ENCODE measurements at places on chromosomes 11 and 22.

GRCh38 chr11:116577273-116577672 lies 195.5 kb downstream of the BUD13 start:
- DNase-seq = no peak

DNA sequence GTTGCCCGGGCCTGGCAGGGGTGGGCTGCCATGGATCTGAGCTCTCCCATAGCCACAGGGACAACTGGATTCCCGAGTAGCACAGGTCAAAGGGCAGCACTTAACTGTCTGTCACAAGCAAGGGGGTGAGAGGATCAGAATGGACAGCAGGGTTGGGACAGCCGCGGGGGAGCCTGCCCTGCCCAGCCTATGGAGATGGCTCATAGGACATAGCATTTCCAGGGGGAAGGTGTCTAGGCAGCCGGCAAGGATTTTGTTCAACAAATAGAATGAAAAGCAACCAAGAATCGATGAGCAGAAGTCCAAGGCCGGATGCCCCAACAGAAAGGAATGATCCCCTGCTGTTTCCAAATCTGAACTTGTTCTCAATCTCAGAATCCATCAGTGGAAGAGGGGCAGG lies 92.9 kb downstream of the RPS6KA4 start:
- no peak for DNase-seq

GRCh38 chr11:2808850-2809846 lies 76.4 kb downstream of the CDKN1C start:
- no peak for DNase-seq

- DNase-seq = no peak
These were observed 1.3 kb downstream of the EHBP1L1 start for GRCh38 chr11:65576867-65577755.

DNA sequence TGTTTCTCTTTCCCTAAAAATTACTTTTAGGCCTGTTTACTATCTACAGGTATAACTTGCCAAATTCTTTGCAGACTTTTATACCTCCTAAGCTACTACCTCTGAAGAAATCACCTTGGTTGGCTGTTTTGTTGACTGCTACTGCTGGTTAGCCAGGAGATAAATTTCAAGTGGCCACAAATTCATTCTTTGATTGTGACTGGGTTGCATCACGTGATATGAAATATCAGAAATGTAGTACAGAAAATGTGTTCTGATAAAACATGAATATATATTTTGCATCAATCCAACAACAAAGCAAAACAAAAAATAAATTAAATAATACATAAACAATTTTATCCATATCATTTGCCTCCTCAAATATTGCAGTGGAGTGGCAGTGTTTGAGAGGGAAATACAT lies 291.1 kb downstream of the CNTN5 start:
- DNase-seq = no peak

DNA sequence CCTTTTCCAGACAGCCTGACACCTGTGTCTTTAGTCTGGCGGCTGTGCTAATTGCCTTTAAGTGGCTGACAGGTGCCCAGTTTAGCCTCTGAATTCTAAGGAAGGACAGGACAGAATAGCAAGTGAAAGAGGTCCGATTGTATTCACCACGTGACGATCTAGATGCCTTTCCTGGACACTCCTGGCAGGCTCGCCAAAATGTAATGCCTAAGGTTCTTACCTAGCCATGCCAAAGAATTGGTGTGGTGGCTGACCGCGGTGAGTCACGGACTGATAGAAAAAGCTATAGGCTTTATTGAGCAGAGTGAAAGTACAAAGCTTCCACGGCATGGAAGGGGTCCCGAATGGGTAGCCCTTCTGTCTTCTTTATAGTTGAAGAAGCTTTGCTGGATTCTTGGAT lies 26.7 kb downstream of the ANKRD42 start:
- DNase-seq = no peak

GRCh38 chr11:4662876-4663275 lies 19.1 kb downstream of the OR51E1 start:
- DNase-seq = no peak

DNA sequence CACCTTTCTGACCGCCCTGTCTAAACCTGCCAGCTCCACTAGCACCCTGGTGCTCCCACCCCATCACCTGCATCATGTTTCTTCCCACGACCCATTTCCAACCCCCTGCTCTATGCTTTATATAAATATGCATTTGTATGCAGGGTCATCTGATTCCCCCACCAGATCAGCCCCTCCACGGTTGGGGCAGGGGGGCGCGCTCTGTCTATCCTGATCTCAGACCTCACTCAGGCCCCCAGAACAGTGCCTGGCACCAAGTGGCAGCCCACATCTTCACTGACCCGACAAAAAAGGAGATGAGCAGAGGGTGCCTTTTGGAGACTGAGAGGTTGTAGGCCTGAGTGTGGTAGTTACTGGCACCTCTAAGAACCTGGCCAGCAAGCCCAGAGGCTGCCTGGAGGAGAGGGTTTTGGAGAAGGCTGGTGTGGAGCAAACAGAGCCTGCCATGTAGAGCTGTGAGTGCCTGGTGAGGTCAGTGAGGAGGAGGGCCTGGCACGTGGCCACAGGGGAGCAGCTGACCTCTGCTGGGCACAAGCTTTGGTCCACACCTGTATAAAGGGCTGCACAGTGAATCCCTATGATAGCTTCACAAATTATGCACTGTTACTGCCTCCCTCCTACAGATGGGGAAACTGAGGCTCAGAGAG lies 86.3 kb upstream of the RTL6 start:
- DNase-seq = no peak

DNA sequence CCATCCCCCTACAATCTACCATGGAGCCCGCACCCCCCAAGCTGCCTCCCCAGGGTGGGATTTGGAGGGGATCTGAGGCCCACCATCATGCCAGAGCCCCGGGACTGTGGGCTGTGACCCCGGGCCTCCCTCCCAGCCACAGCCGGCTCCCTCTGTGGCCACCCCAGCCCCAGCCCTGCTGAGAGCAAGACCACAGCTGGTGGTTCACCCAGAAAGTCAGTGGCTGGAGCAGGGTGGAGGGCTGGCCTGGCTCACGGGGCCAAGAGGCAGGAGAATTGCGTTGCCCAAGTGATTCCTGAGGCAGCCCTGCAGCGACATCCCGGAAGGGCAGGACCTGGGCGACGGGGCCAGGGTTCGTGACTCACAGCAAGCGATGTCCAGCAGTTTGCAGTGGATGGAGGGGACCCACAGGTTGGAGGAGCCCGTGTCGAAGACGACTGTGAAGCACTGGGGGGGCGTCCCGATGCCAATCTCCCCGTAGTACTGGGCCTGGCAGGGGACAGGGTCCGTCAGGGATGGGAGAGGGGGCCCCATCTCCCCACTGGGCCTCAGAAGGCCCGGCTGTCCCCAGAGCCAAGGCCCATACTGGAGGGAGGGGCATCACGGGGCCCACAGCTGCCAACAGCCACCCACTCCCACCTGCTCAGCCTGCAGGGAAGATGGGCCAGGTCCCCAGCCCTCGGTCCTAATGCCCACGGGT lies 4.4 kb downstream of the CTSD start:
- DNase-seq = no peak

GRCh38 chr11:7573558-7574296 lies 59.9 kb downstream of the PPFIBP2 start:
- no peak for DNase-seq

DNA sequence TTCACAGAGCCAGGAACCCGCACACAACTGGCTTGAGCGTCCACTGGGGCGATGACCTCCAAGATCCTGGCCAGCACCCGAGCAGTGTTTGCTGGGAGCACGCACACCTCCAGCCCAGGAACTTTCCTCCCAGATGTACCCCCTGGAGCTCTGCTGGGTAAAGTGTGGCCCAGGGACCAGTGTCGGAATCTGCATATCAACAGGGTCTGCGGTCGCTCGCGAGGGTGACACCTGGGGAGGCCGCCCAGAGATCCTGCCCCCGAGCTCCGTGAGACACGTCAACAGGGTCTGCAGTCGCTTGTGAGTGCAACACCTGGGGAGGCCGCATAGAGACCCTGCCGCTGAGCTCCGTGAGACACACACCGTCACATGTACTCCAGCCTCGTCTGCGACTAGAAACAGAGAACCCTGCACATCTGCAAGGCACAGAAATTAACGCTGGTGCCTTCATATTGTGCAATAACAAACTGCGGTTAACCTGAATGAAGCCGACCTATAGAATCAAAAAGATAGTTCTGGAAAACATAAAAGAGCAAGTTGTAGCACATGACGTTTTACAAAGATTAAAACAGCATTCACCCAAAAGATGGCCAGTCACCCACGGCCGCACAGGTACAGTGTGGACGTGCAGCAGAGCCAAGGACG lies 172.4 kb downstream of the BRD1 start:
- DNase-seq = no peak

DNA sequence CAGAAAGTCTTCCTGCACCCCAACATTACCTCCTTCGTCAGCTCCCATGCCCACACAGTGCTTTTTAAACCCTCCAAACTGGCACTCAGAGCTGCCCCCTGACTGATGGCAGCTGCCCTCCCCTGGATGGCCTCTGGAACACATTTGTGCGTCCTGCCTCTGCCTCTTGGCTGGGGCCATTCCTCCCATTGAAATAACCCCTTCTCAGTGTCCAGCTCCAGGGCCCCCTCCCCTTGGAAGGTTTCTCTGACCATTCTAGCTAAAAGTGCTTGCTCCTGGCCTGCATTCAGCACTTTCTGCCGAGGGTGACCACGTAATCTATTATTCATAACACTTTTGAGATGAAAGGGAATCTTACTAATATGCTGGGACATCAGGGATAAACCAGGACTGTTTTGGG lies 130.0 kb downstream of the PARVA start:
- DNase-seq = no peak

DNA sequence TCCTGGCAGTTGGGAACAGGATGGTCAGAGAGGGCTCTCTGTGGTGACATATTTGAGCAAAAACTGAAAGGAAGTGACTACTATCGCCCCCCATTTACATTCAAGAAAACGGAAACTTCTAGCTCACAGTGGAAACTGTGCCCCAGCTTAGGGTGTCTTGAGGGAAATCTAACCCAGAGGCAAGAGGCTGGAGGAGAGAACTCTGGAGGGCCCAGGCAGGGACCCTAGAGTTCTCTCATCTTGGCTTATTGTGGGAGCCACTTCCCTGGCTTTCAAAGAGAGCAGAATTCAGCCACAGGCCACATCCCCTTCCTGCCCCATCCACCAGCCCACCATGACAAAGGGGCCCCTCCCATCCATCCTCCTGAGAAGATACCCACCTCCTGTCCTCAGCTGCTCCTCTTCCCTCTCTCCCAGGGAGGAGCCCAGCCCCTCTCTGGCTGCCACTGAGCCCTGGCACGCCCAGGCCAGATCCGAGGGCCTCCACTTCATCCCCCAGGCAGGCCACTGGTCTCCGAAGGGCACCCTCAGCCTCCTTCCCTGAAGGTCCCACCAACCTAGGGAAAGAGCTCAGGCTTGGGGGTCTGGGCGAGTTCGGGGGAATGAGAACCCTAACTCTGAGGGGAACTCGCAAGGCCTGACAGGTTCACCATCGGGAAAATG lies 1.6 kb upstream of the TMPRSS13 start:
- DNase-seq = no peak

DNA sequence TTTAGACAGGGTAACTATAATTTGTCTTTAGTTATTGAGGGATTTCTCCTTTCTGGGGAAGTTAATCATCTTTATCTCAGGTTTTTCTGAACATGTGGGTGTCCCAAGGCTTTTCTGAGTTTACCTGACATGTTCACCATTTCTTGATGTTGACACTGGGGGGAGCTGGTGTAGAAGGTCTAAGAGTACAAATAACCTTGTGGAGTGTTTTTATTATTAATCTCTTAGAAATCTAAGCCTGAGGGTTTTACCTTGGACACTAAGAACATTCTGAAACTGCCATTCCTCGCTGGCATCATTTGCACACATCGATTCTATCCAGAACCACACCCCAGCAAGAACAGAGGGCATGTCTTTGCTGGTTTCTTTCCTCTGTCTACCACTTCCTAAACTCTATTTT lies 15.6 kb upstream of the C11orf91 start:
- no peak for DNase-seq

DNA sequence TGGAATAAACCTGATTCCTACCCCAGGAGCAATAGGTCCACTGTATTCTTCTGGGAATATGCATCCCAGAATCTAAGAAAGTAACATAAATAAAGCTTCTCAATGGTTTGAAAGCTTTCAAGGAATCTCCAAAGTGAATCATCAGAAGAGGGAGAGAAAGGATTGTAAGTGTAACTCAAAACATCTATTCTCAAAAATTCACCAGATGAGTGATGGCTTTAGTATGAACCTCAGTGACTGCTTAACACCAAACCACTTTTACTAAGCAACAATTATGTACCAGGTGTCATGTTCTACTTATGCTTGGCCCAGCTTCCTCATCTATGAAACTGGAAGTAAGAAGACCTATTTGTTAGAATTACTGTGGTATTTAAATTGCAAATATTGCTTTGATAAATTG lies 7.4 kb downstream of the RAB38 start:
- no peak for DNase-seq

GRCh38 chr11:123301696-123302400 lies 106.8 kb upstream of the CLMP start:
- DNase-seq = peak; percentile 91

GRCh38 chr11:121248496-121248895 lies 44.1 kb upstream of the SC5D start:
- no peak for DNase-seq

DNA sequence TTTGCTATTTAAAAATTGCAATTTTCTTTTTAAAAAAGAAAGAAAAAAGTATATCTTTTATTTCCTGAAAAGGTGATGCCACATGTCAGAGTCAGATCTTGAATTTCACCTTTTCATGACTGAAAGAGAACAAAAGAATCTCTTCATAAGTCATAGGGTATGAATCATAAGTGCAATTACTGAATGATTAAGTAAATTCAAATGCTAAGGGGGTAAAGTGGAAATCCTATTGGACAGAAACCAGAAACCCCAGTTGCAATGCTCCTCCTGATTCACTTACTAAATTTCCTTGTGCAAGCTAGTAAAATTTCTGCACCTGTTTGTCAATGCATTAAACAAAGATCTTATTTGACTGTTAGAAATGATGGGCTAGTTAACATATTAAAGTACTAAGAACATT lies 8.2 kb upstream of the PRRG4 start:
- DNase-seq = no peak

GRCh38 chr11:6693342-6694228 lies 10.4 kb upstream of the MRPL17 start:
- no peak for DNase-seq

DNA sequence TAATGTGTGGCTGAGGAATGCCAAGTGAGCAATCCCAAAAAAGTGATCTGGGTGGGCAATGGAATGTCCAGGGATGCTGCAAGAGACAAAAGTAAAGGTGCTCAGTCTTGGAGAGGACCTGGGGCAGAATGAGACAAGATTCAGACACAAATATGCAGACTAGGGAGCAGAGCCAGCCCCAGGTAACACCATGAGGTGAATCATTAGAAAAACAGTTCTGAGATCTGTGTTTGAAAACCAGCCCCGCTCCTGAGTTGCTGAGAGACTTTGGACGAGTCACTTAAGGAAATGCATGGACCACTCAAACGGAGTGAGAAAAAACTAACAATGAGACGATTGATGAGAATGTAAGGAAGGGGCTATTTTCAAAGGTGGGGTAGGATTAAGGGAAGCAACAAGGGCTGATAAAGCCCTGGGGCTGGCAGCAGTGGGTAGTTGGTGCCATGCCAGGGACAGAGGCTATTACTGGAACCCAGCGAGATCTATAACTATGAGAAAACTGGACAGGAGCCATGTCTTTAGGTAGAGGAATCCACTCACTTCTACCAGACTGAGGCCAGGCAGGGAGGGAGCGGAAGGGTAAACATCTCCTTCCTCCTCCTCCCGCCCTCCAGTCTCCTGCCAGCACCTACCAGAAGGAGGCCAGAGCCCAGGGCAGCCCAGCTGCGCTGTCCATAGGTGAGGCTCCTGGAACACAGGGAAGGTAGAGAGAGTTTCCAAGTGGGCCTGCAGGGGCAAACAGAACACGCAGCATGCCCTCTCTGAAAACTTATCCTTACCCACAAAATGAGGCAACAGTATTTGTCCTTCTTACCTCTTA lies 130.4 kb upstream of the TEAD1 start:
- DNase-seq = no peak

Measured in activated CD8-positive, alpha-beta memory T cell treated with anti-CD3 and anti-CD28 coated beads for 24 hours (primary cell).